ENCODE measurements at places on chromosomes 4 and X.
A peak's percentile ranks its signal among the peaks of the same experiment; 100 is the strongest.

DNA sequence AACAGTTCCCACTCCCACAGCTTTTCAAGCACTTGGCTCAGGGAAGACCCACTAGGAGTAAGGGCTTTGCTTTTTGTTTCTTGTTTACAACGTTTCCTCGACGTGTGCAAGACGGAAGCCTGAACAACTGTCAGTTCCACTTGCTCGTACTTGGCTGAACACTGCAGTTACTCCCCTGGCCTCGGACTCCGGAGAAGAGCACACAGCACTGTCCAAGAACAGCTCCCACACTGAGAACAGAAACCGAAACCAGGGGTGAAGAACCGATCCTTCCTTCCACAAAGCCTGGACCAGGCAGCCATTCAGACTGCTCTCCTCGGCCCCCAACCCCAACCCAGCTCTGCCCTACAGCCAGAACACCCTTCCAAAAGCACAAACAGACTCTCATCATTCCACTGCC is 25.5 kb downstream of the IRF2 start:
- peak; percentile 58 for DNase-seq

DNA sequence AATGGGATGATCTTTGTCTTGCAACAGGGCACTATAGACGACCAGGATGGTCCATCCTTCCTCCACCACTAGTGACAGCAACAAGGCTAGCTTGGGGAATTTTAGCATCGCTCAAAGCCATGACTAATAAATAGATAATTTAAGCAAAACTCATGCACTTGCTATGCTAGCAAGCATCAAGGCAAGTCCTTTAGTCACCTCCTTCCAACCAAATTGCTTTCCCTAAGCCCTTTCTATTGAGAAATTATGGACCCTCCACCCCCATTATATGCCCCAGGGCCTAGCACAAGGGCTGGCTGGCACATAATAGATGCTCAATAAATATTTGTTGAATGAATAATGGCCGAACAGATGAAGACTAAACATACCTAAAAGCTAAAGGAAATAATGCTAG is 28.6 kb downstream of the SLC16A2 start:
- DNase-seq, result no peak

- DNase-seq, result no peak
Observed at GRCh38 chr4:85531560-85532341, 56.8 kb downstream of the ARHGAP24 start.

- DNase-seq, result no peak
Observed at GRCh38 chr4:124958847-124959246, 246.3 kb upstream of the ANKRD50 start.

GRCh38 chr4:572594-572993 is 3.5 kb downstream of the TMEM271 start:
- no peak for DNase-seq

GRCh38 chrX:1380672-1381233 is 11.2 kb downstream of the SLC25A6 start:
- no peak for DNase-seq

Measured in aorta (tissue), 5 donors.